Esophagus squamous epithelium (tissue), 5 donors: ENCODE measurements at places on chromosomes 16 and 17.

DNA sequence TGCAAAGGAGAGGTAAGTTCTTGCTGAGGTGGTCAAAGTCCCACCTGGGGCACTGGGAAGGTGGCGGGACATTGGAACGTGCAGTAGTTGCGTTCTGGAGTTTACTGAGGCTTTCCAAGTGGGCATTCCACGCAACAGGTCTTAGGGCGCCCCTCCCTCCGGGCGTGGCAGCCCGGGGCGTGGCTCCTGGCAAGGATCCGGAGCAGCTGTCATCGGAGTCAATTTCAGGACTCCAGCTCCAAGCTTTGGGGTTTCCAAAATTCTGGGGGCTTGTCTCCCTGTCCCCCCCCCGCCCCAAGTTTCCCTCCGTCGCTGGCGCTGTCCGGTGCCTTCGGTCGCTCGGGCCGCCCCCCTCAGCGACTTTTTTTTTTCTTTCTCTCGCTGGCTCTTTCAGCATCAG lies 43.1 kb upstream of the AMZ2 start:
- DNase-seq = no peak

- no peak for DNase-seq
Observed at GRCh38 chr17:2511138-2511461, 588 bp downstream of the METTL16 start.

DNA sequence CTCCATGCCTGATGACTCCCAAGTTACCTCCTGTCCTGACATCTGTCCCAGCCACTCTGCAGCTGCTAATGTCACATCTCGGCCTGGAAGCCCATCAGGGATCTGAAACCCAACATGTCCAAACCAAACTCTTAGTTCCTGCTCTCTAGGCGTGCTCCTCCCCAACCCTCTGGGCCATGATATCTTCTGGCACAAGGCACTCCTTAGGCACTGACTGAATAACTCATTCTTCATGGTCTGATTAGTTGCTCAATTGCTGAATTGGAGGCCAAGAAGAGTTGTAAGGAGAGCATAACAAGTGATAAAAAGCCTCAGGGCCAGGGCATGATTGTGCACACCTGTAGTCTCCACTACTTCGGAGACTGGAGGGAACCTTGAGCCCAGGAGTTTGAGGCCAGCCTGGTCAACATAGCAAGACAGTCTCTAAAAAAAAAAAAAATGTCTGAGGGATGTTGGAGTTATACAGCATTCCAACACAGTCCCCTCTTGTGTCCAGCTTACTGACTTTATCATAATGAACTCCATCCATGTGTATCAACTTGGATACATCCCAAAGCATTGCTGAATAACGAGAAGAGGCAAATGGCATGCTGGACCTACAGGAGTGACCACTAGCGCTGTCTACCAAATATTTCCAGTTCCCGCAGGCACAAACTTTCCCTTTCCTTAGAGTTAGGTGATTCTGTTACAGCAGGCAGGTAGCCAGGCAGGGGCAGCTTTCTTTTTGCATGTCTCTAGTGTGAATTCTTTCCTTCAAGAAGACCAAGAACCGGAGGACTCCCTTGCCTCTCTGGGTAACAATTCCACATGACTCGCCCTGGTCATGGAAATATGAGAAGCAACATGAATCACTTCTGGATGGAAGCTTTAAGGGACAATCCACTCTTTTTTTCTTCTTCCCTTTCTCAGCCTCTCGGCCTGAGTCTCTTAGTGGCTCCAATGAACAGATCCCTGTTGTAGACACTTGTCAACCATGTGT lies 18.1 kb upstream of the SHCBP1 start:
- DNase-seq = no peak

DNA sequence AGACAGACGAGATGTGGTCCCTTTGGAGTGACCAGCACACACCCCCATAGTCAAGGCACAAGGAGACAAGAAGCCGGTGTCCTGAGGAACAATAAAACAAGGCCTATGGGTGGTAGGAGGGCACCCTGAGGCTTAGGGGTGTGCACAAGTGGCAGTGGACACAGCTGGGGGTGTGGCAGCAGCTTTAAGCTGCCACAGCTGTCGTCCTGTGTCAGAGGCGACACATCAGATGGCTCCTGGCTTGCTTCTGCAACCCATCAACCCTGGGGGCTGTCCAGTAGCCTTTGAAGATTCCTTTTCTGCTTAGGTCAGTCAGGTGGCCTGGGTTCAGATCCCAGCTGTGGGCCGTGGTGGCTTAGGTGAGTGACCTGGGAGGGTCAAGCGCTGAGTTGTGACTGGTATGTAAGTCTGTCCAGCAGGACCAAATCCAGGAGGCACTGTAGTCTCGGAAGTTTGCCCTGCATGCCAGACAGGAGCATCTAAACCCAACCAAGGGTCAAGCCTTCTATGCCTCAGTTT lies 15.8 kb downstream of the DRC3 start:
- DNase-seq = no peak

DNA sequence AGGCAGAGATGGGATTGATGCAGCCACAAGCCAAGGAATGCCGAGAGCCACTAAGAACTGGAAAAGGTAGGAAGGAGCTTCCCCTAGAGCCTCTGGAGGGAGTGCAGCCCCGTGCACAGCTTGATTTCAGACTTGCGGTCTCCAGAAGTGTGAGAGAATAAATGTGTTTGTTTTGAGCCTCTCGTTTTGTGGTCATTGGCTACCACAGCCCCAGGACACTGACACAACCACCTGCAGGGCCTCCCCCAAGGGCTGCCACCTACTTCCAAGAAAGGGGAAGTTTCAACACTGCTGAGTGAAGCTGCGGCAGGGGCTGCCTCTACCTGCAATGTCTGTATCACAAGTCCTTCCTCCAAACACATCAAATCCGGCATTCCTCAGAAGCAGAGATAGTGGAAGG lies 346.9 kb downstream of the C16orf95 start:
- DNase-seq = no peak

GRCh38 chr17:78046923-78047322 lies 81.6 kb downstream of the TMC6 start:
- DNase-seq = no peak

DNA sequence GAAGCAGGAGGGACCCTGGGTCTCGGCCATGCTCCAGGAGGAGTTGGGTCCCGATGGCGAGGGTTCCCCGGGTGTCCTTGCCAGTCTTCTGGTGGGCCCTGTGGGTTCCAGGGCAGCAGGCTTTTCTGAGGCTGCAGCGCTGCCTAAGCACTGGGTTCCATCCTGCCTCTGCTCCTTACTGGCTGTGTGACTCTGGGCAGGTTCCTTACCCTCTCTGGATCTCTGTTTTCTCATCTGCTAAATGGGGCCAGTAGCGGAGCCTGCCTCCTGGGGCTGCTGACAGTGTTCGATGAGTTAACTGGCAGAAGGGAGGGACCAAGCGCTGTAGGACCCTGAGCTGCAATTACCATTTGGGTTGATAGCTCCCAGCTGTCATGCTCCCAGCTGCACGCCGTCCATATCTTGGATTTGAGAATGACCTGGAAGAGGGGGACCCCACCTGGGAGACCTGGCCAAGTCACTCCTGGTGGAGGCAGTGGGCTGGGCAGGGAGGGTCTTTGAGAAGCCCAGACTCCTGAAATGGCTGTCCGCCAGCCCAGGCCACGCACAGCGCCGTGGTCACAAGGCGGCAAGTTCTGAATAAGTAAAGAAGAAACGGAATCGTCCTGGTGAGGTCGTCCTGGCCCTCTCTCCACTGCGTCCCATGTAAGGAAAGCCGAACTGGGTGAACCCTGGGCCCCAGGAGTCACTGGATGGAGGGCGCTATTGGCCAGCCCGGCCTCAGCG lies 47.2 kb upstream of the GSE1 start:
- DNase-seq = no peak

DNA sequence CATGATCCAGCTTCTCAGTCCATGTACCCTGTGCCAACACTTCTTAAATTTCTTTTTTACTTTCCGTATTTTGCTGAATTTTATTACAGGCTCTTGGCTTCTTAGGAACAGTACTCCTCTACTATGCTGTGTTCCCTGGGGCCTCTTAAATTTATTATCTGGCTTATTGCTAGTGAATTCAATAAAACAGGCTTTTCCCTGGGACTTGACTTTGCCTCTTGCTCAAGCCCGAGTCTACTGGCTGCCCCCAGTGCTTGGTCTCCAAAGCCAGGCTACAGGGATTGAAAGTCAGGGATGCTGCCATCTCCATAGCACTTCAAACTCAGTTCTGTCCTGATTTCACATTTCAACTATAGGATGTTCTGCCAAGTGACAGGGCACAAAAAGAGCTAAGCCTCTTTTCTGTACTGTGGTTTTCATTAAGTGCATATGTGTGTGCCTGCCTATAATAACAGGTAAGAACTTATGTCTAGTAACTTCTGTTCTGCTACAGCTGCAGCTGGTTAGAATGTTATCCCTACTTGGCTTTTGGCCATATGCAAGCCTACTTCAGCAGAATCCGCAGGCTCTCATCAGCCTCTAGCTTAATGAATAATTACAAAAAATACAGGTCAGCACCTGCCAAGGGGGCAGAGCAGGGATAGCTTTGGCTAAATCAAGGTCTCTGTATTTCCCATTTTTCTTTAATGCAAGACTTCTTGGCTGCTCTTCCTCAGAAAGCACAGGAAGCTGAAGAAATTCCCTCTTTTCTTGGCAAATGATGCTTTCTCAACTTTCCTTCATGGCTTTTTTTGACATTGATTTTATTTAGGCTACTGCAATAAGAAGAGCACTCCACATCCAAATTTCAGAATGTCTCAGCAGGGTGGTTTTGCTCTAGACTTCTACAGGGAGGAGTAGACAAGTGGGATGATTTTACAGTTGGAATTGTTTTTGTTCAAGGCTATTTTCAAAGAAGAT lies 8.2 kb downstream of the FAM20A start:
- no peak for DNase-seq

GRCh38 chr17:44828919-44829522 lies 1.1 kb downstream of the GJC1 start:
- no peak for DNase-seq

GRCh38 chr16:65070831-65071432 lies 50.9 kb downstream of the CDH11 start:
- no peak for DNase-seq

- DNase-seq = no peak
Observed at GRCh38 chr17:41992576-41992975, 24.7 kb downstream of the DNAJC7 start.

- no peak for DNase-seq
Observed at GRCh38 chr16:47578573-47578972, 117.4 kb downstream of the PHKB start.

- DNase-seq = no peak
Observed at GRCh38 chr17:50467855-50468303, 801 bp downstream of the CHAD start.
